ENCODE measurements at places on chromosomes 7 and 10.

DNA sequence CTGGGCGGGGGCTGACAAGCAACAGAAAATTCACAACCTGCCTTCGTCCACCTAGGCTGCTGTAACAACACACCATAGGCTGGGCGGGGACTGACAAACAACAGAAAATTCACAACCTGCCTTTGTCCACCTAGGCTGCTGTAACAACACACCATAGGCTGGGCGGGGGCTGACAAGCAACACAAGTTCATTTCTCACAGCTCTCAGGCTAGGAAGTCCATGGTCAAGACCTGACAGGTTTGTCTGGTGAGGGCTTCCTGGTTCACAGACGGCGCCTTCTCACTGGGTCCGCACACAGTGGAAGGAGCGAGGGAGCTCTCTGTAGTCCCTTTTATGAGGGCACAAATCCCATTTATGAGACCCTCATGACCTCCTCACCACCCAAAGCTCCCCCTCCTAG, 52.2 kb downstream of the DIP2C start:
- no peak for DNase-seq

DNA sequence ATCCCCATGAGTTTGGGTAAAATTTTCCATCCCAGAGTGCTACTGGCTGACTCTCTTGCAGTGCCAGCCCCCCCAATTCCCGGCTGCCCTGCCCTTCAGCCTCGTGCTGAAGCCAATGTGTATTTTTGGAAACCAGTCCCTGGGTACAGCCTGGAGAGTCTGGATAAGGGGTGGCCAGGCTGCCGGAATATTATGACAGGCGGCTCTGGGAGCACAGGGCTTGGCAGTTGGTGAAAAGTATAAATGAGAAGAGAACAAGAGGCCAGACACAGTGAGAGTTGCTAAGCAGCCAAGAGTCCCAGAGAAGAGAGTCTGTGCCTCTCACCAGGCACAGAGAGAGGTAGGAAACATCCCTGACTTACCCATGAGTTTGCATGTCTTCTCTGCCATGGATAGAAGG, 53.6 kb downstream of the TMEM130 start:
- no peak for DNase-seq

- no peak for DNase-seq
Measured at GRCh38 chr10:122034149-122034756, 45.3 kb downstream of the TACC2 start.

GRCh38 chr10:78397786-78398185, 364.1 kb downstream of the RPS24 start:
- DNase-seq, result no peak

GRCh38 chr10:35523670-35524225, 81.4 kb upstream of the GJD4 start:
- no peak for DNase-seq

DNA sequence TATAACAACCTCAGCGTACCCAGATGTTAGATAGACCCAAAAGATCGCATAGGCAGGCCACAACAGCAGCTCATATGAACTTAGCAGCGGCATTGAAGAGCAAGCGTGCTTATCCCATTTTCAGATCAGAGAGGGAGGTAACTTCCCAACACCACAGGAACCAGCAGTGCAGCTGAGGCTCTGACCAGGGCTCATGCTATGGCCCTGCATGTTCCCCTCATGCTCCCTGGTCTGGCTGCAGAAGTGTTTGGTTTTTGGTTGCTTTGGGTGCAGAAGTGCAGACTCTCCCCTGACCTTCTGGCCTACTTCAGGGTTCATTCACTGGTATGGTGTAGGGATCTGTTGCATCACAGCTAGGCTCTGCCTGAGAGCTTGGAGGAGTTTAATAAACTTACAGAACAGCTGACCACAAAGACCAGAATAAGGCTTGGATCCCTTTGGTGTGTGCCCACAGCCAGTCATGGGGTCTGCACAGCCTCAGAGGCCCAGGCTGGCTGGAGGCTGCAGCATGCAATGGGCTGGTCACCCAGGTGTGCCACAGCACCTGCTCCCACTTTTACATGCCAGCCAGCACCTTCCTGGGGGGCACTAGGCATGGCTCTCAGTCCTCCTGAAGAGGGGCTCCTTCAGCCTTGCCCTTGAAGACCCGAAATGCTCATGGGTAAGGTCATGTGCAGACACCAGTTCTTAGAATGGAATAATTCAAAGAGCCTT, 9.1 kb upstream of the CXCL12 start:
- no peak for DNase-seq

DNA sequence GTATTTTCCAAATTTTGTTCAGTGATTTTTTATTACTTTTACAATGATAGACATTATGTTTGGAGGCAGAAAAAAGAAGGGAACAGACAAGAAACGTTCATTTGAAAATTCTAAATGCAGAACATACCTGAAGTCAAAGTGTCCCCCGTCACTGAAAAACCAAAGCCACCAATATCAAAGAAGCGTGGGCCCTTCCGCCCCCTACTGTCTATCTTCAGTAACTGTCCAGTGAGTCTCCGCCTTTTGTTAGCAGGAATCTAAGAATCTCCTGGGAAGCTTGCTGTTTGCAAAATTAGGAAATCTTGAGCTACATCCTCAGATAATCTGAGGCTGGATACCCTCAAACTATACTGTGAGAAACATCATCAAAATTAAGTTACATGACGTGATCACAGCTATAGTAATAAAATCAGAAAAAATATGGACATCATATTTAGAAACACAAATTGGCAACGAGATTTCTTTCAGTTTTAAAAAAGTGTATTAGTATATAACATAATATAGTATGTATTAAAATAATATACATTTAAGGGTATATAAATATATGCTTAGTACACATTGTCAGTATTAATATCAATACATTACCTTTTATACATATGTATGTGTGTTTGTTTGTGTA, 169.3 kb upstream of the AKR1E2 start:
- DNase-seq, result no peak

- no peak for DNase-seq
Measured at GRCh38 chr10:116850058-116850611, 836 bp downstream of the ENO4 start.

DNA sequence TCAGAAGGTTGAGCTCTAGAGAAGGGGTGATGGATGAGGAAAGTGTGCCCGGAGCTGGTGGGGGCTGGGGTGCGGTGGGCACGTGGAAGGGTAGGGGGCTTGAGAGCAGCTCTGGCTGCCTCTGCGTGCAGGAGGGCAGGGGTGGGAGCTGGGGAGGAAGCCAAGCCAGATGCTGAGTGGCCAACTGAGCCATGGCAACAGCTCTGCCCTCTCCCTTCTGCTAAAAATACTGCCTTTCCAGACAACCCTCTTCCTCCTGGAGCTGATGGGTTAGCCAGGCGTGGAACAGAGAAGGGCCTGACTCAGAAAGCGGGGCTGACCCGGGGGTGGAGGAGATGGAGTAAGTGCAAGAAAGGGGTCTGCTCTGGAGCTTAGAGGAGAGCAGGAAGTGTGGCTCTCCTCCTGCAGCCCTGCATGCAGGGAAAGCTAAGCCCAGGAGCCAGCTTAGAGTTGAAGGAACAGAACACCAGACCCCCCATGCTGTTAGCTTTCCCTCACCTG, 114.6 kb upstream of the AGK start:
- DNase-seq, result no peak
